Psoas muscle (tissue), 8 donors: ENCODE measurements at places on chromosomes 6 and 20. TPM values are rescaled to one million over a fixed set of nuclear protein-coding genes. Genes with fewer than 3 reads are reported as not detected.
A peak's percentile ranks its signal among the peaks of the same experiment; 100 is the strongest.

- no peaks in the 10 kb centered on the region for H3K27me3 ChIP-seq
- H3K36me3 ChIP-seq = no peaks in the 10 kb centered on the region
- DNase-seq = no peak
- no peak overlapping the region for H3K4me3 ChIP-seq
- no peak overlapping the region for H3K27ac ChIP-seq
Measured at GRCh38 chr6:16527691-16528090, 233.6 kb downstream of the ATXN1 start.

The OPN5 gene
- 0.71 TPM for total RNA-seq

DNA sequence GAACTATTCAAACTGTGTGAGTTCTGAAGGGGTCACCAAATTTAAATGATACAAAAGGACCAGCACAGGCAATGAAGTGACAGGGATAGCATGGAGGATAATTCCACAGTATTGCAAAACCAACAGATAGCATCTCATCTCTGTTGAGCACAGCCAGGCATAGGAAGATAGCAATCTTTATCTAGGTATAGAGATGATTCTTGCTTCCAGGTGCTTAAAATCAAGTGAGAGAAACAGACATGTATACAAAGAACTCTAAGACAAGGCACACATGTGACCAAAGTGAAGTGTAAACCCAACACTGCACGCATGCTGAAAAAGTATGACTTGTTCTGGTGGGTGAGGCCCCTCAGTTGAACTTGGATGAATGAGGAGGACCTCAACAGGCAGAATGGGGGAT is 48.4 kb upstream of the ARMC2 start:
- no peak overlapping the region for H3K27ac ChIP-seq
- H3K4me3 ChIP-seq = no peak overlapping the region
- no peak for DNase-seq

DNA sequence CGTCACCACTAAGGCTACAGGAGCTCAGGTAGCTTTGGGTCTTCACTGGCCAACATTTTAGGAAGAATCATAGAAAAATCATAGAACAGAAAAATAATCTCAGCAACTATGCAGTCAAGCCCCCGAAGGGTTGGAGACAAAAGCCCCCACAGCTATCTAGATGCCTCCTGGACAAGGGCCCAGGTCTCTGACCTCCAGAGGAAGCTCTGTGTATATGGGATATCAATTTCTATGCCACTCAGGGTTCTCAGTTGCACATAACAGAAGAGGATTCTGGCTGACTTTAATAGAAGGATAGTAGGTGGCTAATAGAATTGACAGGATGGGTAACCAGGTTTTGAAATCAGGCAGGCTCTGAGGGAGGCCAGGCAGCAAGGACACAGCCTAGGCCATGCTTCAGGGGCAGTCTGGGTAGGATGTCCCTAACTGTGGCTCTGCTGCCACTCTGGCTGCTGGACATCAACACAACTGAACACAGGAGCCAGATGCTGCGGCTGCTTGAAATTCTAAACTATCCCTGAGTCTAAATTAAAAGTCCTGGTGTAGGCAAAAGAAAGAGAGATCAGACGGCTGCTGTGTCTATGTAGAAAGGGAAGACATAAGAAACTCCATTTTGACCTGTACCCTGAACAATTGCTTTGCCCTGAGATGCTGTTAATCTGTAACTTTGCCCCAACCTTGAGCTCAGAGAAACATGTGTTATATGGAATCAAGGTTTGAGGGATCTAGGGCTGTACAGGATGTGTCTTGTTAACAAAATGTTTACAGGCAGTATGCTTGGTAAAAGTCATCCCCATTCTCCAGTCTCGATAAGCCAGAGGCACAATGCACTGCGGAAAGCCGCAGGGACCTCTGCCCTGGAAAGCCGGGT is 65.6 kb downstream of the TRMT6 start:
- no peaks in the 10 kb centered on the region for H3K27me3 ChIP-seq
- peak overlapping the region; percentile 92 for H3K27ac ChIP-seq
- H3K36me3 ChIP-seq = no peaks in the 10 kb centered on the region

The HS3ST5 gene
- 0.81 TPM for total RNA-seq

DNA sequence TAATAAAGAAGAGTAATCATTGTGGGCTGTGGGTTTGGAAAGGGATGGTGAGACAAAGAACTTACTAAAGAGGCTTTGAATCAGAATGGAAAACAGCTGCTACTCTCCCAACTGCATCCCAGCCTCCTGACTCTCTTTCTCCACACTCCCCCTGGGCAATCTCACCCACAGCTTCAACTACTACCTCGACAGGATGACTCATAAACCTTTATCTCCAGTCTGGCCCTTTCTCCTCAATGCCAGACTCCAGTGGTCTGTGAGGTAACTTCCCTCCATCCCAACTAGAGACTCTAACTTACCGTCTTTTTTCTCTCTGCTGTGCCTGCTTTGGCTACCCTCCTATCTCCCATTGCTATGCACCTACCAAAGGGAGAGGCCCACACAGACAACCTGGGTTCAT is 135.3 kb upstream of the RREB1 start:
- no peaks in the 10 kb centered on the region for H3K27me3 ChIP-seq
- no peaks in the 10 kb centered on the region for H3K36me3 ChIP-seq
- H3K4me1 ChIP-seq = peaks cover 21% of the 10 kb centered on the region
- H3K4me3 ChIP-seq = no peak overlapping the region
- DNase-seq = no peak
- no peak overlapping the region for H3K27ac ChIP-seq

DNA sequence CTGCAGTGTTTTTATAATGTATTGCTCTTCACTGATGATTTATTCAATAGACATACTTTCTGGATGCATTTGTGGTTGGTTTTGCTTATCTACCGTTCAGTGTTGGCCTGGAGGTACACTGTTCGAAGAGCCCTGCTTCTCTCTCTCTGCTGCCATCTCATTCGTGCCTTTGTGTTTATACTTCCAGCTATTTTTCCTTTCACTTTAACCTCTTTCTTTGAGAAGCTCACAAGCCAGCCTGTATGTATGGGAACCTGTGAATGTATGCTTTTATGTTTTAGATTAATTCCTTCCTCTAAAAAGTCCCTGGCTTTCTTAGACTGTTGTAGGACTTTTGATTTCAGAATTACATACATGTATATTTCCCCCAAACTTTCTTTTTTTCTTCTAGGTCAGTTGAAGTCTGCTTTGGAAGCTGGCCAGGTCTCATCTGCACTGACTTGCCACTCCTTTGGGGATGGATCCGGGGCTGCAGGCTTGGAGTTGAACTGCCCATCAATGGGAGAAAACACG is 83.0 kb downstream of the SCAND1 start:
- peak overlapping the region; percentile 0 for H3K4me3 ChIP-seq
- H3K27ac ChIP-seq = peak overlapping the region; percentile 82
- no peak for DNase-seq
- H3K4me1 ChIP-seq = peaks cover 18% of the 10 kb centered on the region
- H3K36me3 ChIP-seq = no peaks in the 10 kb centered on the region
- H3K27me3 ChIP-seq = no peaks in the 10 kb centered on the region

DNA sequence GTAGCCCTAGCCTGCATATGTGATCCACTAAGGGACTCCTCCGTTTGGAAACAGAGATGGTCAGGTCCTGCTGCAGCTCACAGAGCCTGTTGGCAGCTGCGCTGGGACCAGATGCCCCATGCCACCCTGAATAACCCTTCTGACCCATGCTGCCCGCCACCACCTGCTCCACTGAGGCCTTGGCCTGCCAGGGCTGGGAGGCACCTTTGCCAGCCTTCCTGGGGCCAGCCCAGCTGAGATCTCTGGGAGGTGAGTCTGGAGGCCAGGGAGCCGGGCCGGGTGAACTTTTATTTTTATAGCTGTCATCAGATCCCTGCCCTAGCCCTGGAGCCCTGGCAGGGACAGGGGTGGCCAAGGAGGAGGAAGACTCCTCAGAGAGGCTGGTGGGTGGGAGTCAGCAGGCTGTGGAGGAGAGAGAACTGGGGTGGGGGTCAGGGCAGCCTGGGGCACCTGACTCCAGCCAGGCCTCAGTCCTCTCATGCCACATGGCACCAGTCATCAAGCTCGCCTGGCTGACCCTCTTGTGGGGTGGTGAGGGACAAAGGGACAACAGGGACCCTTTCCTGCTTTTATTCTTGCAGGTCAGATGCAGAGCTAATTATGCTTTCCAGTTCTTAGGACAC is 10.0 kb downstream of the CEBPB start:
- peaks cover 6% of the 10 kb centered on the region for H3K4me1 ChIP-seq
- peak; percentile 89 for DNase-seq
- H3K4me3 ChIP-seq = no peak overlapping the region

DNA sequence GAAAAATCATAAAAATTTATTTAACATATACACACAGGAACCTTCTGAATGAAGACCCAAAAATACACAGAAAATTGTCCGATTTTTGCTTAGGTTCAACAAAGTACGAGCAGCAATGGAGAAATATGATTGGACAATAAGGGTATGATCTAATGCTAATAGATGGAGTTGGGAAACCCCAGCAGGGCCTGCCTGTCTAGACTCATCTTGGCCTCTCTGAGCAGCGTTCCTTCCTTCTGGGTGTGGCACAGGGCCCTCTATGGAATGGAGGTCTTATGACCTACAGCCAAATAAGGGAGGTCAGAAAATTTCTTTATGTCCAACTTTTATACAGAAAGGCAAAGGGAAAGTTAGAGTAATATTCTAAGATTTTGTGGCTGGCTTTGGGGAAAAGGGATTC is 27.7 kb upstream of the ENPP4 start:
- peak overlapping the region; percentile 17 for H3K4me3 ChIP-seq
- H3K27me3 ChIP-seq = no peaks in the 10 kb centered on the region
- H3K27ac ChIP-seq = peak overlapping the region; percentile 7
- peaks cover 26% of the 10 kb centered on the region for H3K4me1 ChIP-seq

- H3K4me3 ChIP-seq = no peak overlapping the region
- no peak overlapping the region for H3K27ac ChIP-seq
Measured at GRCh38 chr20:41098703-41099250, 38.6 kb upstream of the PLCG1 start.

DNA sequence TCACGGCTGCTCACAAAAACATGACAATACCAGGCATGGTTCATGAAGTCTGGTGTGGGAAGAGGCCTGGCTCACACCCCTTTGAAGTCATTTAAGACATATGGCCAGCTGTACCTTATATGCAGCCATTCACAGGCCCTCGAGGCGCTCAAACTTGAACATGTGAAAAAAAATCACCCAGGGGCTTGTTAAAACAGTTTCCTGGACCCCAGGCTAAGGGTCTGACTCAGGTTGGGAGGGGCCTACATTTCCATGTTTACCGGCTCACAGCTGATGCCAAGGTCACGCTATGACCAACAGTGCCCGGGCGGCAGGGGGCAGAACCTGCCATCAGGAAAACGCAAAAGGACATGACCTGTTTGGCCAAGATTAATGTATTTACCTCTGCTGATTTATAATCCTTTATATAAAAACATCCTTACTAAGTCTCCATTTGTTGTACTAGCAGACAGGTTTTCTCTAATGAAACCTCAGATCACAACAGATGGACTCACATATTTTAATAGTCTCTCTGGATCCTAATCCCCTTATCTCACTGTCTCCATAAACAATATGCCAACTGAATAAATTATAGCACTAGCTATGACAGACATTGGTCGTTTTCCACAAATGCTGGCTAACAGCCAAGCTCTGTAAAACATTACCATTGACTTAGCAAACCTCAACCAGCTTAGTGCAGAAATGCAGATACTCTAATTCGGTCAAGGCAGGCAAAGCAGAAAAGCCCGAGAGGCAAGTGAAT is 19.9 kb downstream of the EZR start:
- peaks cover 16% of the 10 kb centered on the region for H3K4me1 ChIP-seq
- DNase-seq = no peak
- no peaks in the 10 kb centered on the region for H3K27me3 ChIP-seq
- H3K27ac ChIP-seq = no peak overlapping the region

The MLN gene
- not detected for total RNA-seq

The NFATC2 gene
- 2.3 TPM for total RNA-seq

- H3K4me3 ChIP-seq = no peak overlapping the region
- H3K4me1 ChIP-seq = no peaks in the 10 kb centered on the region
- H3K27me3 ChIP-seq = peaks cover 2% of the 10 kb centered on the region
- DNase-seq = no peak
- H3K36me3 ChIP-seq = no peaks in the 10 kb centered on the region
Measured at GRCh38 chr20:32999603-33000250, 4.5 kb downstream of the SUN5 start.

- peaks cover 7% of the 10 kb centered on the region for H3K36me3 ChIP-seq
- peak overlapping the region; percentile 86 for H3K27ac ChIP-seq
- DNase-seq = no peak
- H3K4me3 ChIP-seq = no peak overlapping the region
- H3K4me1 ChIP-seq = peaks cover 41% of the 10 kb centered on the region
Measured at GRCh38 chr6:45998524-45998923, 17.1 kb downstream of the CLIC5 start.

The SLC35F1 gene
- not detected for total RNA-seq

The OR2H1 gene
- total RNA-seq = not detected

The PBOV1 gene
- not detected for total RNA-seq

DNA sequence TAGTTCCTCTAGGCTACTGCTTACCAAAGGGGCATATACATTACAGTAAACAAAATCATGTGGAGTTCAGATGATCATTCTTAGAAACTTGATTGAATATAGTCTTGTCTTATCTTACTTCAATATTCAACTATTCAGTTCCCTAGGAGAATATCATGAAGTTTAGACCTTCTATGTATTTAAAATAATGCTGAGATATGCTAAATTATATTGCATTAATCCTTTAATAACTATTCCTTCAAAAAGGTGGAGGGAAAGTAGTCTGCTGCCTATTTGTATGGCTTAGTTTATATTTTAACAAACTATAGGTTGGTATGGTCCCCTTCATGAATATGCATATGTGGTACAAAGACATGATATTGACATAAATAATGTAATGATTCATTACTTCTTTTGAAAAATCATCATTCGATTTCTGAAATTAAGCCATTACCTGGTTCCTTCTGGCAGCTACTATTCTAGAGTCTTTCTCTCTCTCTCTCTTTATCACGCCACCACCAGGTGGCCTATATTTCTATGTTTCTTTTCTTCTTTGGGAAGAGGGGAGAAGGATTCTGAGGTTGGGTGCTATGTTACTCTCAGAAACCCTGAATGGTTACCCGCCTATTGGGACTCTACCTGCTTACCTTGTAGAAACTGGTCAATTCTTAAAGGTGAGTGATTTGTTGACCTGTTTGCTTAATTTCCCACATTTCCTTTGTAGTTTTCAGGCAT is 855.8 kb downstream of the HACE1 start:
- H3K4me3 ChIP-seq = no peak overlapping the region
- no peak for DNase-seq
- H3K27me3 ChIP-seq = no peaks in the 10 kb centered on the region
- no peaks in the 10 kb centered on the region for H3K4me1 ChIP-seq

DNA sequence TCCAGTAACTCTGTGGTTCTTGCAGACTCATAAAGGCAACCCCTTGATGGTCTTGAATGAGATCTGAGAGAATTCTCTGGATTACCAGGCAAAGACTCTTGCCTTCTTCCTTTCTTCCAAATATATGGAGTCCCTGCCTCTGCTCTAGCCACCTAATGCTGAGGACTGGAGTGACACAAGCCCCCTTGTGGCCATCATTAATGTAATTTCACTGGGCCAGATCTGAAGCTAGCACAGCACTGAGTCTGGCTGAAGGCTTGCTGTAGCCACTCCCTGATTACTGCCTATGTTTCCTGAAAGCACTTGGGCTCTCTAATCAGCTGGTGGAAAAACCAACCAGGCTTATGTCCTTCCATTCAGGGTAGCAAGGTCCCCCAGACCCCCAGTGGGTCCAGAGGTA is 559.3 kb upstream of the IRAK1BP1 start:
- H3K4me1 ChIP-seq = no peaks in the 10 kb centered on the region
- H3K27me3 ChIP-seq = no peaks in the 10 kb centered on the region
- H3K4me3 ChIP-seq = no peak overlapping the region
- no peak overlapping the region for H3K27ac ChIP-seq
- no peak for DNase-seq

The SIRPD gene
- total RNA-seq = not detected
